HS-27A (cell line): ENCODE measurements at places on chromosomes 1 and 21.

DNA sequence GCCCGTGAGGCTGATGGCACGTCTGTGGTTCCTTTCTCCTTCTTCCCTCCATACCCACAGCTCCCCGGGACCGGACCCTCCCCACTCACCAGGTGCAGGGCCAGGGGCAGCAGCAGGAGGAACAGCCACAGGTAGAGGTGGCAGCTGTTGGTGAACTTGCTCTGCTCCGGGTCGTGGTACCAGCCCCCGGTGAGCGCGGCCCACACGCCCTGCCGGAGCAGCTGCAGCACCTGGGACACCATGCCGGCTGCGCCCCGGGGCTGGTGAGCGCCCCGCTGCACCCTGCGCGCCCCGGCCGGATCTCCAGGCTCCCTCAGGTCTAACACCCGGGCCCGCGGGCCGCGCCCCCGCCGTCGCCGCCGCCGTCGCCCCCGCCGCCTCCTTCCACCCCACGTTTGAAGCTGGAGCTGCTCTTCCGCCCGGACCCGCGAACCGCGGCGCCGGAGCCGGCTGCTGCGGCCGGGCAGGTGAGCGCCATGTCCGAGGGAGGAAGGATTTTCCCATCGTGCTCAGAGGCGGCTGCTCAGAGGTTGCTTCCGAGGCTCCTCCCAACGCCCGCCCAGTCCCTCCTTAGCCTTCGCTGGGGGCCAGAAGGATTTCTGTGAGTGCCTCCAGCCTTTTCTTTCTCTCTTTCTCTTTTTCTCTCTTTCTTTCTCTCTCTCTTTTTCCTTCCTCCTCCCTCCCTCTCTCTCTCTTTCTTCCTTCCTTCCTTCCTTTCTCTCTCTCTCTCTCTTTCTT lies at the start of gene PCNX2:
TSS of gene PCNX2 (minus strand) at position 489 of the 738 bp plus-strand sequence. CDS start at position 242, 247 bp downstream.
- no peak for DNase-seq

GRCh38 chr1:32114420-32114819 lies 6.6 kb downstream of the KPNA6 start:
- DNase-seq, result no peak

DNA sequence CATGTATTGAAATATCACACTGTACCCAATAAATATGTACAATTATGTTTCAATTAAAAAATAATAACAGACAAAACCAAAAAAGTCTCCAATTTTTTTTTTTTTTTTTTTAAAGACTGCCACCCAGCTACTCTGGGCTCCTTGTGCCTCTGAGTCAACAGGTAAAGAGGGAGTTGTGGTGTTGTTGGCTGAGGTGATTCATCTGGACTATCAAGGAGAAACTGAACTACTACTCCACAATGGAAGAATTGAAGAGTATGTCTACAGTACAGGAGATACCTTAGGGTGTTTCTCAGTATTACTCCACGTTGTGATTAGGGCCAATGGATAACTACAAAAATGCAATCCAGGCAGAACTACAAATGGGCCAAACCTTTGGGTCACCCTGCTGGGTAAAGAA lies 67.9 kb downstream of the SCMH1 start:
- no peak for DNase-seq

DNA sequence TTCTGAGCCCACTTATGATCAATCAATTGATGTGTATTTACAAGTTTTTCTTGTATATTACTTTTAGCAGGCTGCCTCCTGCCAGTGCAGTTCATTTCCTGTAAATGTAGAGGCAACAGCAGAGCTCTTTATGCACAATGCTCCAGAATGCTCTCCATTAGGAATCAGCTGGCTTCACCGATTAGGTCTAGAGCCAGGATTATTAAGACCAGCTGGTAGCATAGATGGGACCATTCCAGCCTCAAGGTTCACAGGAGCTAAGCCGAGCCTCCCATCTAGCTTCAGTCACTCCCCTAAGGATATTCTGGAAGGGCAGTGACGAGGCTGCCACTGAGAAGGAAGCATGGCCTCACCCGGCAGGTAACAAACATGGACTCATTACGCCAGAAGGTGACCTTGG lies 36.8 kb downstream of the DHRS3 start:
- no peak for DNase-seq

DNA sequence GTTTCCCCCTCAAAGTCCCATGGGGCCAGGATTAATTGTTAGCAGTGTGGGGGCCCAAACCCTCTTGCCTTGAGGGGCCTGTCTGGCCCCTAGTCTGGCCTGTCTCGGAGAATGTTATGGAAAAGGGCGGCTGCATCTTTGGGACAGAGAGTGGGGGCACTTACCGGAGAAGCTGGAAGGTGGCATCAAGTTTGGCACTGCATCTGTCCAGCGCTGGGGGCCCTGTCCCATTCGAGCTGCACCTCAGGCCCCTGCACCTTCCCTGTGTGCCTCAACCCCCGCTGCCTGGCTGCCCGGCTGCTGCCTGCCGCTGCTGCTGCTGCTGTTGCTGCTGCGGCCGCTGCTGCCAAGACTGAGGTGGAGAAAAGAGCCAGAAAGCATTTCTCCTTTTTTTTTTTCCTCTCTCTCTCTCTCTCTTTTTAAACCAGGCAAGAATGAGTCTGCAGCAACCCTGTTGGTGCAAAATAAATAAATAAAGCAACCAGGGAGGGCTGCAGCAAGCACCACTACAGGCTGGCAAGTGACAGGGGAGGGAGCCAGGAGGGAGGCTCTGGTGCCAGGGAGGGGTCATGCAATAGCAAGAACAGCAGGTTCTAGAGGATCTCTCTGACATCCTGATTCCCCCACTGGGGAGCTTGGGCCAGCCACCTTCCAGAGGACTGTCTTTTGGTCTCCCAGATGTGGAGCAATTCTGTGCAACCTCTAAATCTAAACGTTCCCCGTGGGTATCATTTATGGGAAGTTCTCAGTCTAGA lies at the start of gene LINGO4:
TSS of gene LINGO4 (minus strand) at position 354 of the 755 bp plus-strand sequence. CDS start 2,715 bp downstream, outside the sequence.
- DNase-seq, result no peak

GRCh38 chr1:96524100-96524499 lies 197.5 kb upstream of the PTBP2 start:
- no peak for DNase-seq

GRCh38 chr1:89957107-89957506 lies 37.8 kb upstream of the ZNF326 start:
- DNase-seq, result no peak

DNA sequence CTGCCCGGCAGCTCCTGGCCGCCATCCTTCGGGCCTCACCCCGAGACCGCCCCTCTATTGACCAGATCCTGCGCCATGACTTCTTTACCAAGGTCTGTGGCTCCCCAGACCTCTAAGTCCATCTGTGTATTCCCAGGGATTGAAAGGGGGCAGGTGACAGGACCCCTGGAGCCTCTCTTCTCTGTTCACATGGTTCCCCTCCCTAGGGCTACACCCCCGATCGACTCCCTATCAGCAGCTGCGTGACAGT lies 2.8 kb downstream of the PLK3 start:
- no peak for DNase-seq

DNA sequence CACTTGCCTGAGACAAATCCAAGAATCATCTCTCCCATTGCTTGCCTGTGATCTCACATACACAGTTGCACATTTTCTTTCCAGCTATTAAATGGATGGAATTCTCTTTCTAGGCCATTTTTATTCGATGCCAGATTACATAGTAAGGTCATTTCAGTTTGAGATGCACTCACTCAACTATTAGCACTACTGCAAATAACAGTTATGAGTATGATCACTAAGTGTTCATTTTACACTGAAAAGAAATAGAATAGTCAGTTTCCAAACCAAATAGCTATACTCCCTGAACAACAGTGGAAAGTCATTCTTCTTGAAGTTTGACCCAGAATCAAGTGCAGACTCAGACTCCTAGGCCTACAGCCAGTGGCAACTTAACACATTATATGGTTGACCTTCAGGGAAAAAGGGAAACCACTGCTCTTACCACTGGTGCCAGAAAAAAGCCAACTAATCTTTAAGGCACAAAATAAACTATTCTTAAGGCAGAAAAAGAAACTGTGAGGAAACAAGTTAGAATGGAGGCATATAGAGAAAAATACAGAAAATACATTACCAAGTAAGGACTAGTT lies 31.5 kb downstream of the WNT2B start:
- no peak for DNase-seq

- no peak for DNase-seq
Observed at GRCh38 chr1:83996191-83996590, 2.7 kb downstream of the TTLL7 start.

- no peak for DNase-seq
Observed at GRCh38 chr1:54108156-54108555, 44.6 kb downstream of the CDCP2 start.

GRCh38 chr1:95371666-95372282 lies 137.8 kb downstream of the RWDD3 start:
- DNase-seq, result no peak

- no peak for DNase-seq
Observed at GRCh38 chr1:162319493-162320175, 57.0 kb downstream of the SPATA46 start.

DNA sequence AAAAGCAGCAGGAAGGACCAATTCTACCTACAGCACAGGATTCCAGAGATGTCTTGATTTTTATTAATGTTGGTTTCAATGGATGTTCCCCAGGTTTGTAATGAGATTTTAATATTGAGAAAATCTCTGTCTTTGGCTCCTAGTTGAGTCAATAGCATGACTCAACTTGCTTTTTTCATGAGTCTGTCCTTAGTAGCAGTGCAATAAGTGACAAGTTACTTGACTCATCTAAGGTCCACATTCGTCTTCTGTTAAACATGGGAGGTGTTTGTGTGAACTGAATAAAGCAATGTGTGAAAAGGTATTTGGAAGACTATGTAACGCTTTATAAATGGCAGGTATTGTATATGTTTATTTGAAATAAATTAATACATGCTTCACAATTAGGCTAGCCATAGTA lies 645.0 kb upstream of the PTBP2 start:
- DNase-seq, result no peak

GRCh38 chr21:46115441-46116188 lies 17.7 kb downstream of the COL6A2 start:
- DNase-seq, result no peak

DNA sequence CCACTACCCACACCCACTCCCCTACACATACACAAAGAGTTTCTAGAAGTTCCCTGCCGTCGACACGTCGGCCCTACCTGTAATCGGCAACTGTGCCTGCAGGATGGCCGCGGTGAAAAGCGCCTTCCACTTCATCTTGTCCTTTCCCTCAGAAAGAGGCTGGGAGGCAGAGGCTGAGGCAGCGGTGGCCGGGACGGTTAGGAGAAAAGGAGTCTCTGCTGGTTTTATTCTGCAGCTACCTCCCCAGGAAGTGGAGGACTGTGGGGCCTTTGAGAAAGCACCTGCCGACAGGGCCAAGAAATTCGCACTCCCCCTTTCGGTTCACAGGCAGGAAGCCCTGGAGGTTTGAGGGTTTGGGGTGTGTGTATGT lies at the start of gene CD247:
TSS of gene CD247 (minus strand) at position 199 of the 370 bp plus-strand sequence. CDS start at position 135, 64 bp downstream.
- DNase-seq, result no peak

GRCh38 chr1:209511169-209511568 lies 72.3 kb upstream of the CAMK1G start:
- DNase-seq, result no peak

- no peak for DNase-seq
Observed at GRCh38 chr1:39266269-39266668, 61.8 kb downstream of the MACF1 start.

DNA sequence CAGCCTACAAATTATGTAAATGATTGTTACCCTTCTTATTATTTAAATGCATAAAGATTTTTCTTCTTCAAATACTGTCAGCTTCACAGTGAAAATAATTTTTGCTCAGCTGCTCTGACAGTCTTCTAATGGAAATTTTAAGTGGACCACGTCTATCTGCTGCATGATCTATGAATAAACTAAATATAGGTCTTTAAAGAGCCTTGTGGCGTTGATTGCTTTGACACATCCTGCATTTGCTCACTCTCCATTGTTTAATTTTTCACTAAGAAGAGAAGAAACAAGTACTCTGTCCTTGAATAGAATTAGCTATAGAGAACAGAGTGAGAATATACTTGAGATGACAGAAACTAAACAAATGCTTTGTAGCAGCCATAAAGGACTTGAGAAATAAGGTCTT lies 826.1 kb downstream of the MRPL39 start:
- no peak for DNase-seq

DNA sequence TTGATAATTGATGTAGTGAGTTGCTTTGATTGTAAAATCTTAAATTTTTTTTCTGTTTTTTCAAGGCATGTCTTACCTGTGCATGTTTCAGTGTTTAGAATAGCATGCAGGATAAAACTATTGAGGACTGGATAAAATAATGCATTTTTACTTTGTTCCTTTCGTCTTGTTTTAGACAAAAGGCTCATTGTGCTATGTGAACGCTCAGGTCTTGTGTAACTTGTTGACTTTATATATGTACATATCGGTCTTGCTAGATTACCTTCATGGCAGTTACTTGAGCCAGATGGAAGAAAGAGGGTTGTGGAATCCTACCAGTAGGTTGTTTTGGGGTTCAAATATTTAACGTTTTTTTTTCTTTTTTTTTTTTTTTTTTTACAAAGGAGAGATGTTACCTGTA lies 7.0 kb downstream of the NFIA start:
- DNase-seq, result no peak

- no peak for DNase-seq
Observed at GRCh38 chr1:98427664-98428063, 233.9 kb upstream of the SNX7 start.

DNA sequence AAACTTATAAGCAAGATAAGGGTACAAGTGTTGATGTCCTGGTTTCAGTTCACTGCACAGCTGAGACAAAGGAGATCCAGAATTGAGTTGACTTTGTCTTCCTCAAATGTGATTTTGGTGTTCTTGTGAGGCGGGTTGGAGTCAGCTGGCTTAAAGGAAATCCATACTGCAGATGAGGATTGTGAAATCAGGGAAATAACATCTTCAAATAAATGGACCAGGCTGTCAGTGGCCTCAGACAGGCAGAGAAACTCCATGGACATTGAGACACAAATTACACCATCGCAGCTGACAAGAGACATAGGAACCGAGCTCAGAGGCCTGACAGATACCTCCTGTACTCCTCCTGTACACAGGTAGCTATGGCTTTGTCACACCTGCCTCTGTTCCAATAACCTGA lies 27.0 kb upstream of the REG4 start:
- no peak for DNase-seq

DNA sequence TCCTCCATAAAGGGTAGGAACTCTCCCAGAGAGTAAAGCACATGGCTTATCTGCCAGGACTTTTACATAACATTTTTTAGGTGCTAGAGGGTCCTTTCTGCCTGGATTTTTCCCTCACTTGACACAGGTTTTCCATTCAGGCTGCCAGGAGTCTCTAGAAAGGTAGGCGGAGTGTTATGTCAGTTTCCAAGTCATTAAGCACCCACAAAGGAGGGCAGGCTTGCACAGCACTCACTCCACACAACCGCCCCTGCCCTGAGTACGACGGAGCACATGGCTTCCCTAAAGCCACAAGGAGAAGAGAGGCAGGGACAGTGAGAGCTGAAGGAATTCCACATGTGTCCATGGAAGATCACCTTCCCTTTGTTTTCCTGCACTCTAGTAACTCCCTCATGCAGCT lies 55.7 kb downstream of the CAPZB start:
- no peak for DNase-seq

- peak; percentile 39 for DNase-seq
Observed at GRCh38 chr1:220094016-220094911, at the start of gene IARS2. TSS of gene IARS2 (plus strand) at chr1:220094132. CDS start at chr1:220094217, 85 bp downstream.

DNA sequence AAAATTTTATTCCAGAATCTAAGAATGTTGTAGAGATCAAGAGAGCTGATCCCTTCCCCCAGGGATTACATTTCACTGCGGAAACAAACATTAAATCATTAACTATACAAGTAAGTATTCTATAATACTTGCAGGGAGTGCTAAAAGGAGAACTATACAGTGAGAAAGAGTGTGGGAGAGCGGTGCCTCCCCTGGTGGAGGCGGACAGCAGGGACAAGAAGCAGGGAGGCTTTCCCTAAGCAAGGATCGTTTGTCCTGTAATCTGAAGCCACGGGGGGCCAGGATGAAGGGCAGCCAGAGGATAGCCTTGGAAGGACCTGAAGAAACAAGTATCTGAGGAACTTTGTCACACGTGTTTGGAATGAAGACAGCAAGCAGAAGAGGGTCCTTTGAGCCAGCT lies 40.1 kb downstream of the SLC9C2 start:
- DNase-seq, result no peak
